ENCODE measurements at places on chromosomes 5 and 9.

- no peak for DNase-seq
Measured at GRCh38 chr5:145979270-145980223, 43.2 kb downstream of the SH3RF2 start.

DNA sequence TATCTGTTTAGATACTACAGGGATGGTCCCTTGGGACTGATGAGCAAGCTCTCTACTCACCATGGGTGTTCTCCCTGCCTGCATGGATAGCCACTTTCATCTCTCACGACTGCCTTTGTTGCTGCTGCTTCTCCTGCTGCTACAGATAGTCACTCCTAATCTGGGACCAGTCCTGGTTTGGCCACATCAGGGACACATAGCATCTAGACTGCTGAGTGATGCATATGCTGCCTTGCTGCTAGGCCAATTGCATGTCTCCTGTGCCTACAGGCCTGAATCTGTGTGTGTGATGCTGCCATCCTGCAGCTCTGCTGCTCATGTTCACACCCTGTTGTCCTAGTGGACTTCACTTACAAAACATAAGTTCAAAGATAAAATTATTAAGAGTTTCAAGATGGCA, 297.1 kb downstream of the HCN1 start:
- no peak for DNase-seq

DNA sequence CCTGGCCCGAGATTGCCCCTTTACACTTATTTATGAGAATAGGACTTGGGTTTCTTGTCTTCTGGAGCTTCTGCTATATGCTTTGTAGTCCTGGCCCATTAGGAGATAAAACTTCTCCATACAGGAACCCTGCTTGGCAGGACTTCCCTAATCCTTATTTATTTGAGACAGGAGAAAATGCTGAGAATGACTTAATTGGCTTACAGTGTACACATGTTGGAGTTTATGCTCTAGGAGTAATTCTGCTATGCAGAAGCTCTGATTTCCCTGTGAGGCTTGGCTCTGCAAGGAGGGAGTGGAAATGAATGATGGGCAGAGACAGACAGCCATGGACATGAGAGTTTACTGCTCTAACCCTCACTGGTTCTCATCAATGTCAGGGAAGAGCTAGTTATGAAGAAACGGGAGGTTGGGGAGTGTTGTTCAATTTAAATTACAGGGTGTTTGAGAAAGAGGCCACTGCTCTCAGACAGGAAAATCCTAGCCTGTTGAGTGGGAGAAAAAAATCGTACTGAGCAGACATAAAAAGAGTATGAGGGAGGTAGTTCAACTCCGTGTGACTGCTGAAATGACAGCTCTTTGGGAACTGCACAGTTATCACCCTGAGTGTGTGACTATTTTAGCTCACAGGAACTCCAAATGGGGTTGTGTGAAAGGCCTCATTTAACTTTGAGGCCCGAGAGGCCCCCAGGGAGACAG, 37.5 kb downstream of the ACTBL2 start:
- no peak for DNase-seq

- no peak for DNase-seq
Measured at GRCh38 chr9:95783426-95783975, 92.0 kb upstream of the ERCC6L2 start.

- no peak for DNase-seq
Measured at GRCh38 chr5:107567901-107568671, 102.7 kb downstream of the EFNA5 start.

- DNase-seq = no peak
Measured at GRCh38 chr5:59753599-59753998, 139.9 kb downstream of the PDE4D start.

GRCh38 chr9:108897324-108898096, 35.4 kb downstream of the ACTL7A start:
- no peak for DNase-seq

- DNase-seq = no peak
Measured at GRCh38 chr9:90464978-90465377, 177.6 kb downstream of the DIRAS2 start.

- peak; percentile 81 for DNase-seq
Measured at GRCh38 chr5:181246276-181247049, 2.8 kb upstream of the RACK1 start.

GRCh38 chr9:128404560-128404959, 16.1 kb upstream of the CERCAM start:
- DNase-seq = no peak

DNA sequence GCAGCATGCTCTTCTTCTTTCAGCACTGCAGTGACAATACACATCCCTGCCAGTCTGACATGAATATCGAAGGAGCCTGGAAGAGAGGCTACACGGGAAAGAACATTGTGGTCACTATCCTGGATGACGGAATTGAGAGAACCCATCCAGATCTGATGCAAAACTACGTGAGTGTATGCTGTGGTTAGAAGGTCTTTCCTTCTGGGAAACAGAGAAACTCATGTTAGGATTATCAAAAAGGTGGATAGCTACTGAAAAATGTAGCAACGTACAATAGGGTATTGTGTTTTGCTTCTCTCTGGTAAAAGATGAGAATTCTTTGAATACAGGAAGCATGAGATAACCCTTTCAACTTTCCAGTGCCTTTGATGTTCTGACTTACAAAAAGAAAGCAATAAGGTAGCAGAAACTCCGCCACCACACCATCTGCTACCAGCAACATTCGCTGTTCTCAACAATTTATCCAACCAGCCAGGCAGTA, 133.3 kb downstream of the PCSK5 start:
- no peak for DNase-seq

GRCh38 chr9:134858051-134858841, 22.4 kb upstream of the FCN2 start:
- no peak for DNase-seq

- DNase-seq = no peak
Measured at GRCh38 chr5:111505096-111505495, 7.2 kb downstream of the STARD4 start.

DNA sequence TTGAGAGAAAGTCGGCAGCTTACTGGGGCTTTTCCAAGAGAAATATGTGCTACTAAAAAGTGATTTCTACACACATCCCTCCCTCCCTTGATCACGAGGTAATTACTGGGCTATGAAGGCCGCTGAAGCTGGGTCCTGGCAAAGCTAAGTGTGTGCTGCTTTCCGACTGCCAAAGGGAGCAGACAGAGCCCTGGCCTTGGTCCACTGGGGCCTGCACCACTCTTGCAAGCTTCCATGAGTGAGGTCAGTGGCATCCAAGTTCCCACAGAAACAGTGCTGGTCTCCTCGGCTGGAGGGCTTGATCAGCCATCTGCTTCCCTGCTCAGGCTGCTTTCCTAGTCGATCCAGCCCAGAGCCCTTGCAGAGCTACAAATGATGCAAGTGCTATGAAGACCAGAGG, 154.8 kb upstream of the LHFPL2 start:
- DNase-seq = no peak

- DNase-seq = no peak
Measured at GRCh38 chr5:93676704-93677103, 64.7 kb downstream of the POU5F2 start.

GRCh38 chr5:175679411-175679810, 21.5 kb downstream of the HRH2 start:
- DNase-seq = no peak

GRCh38 chr5:79202076-79202475, 33.9 kb upstream of the JMY start:
- DNase-seq = no peak

- DNase-seq = peak; percentile 81
Measured at GRCh38 chr9:16870596-16871335, at the start of gene BNC2. TSS of gene BNC2 (minus strand) at chr9:16870670. CDS start at chr9:16870648, 22 bp downstream.

- DNase-seq = no peak
Measured at GRCh38 chr5:125088522-125089105, 342.2 kb upstream of the ZNF608 start.

- DNase-seq = no peak
Measured at GRCh38 chr9:135727257-135727875, 25.4 kb downstream of the KCNT1 start.

DNA sequence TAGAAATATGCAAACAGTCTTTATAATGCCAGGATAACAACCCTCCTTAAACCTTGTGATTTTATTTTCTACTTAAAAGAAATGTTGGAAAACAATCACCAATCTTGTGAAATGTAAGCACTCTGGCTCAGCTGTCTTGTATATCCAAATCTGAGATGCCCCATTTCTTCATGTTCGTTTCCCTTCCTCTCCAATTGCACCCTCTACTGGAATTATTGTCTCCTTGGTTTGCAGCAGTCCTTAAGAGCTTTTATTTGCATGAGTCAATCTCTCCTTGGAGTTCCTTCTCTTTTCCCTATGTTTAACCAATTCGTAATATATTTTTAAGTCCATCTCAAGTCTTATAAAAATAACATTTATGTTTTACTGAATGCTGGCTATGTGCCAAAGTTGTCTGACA, 362.0 kb upstream of the CDH10 start:
- no peak for DNase-seq

GRCh38 chr5:22835686-22836085, 17.5 kb downstream of the CDH12 start:
- DNase-seq = no peak

GRCh38 chr9:109584205-109584604, 86.1 kb upstream of the PTPN3 start:
- DNase-seq = no peak

- no peak for DNase-seq
Measured at GRCh38 chr5:142720641-142721271, 34.9 kb upstream of the FGF1 start.

- no peak for DNase-seq
Measured at GRCh38 chr5:137015540-137016116, 483.5 kb downstream of the SPOCK1 start.

GRCh38 chr9:2884308-2884707, 40.4 kb upstream of the PUM3 start:
- no peak for DNase-seq

- DNase-seq = no peak
Measured at GRCh38 chr5:90621848-90622247, 63.3 kb downstream of the ADGRV1 start.
